NCI-H2081 treated with DMSO at 0.1 percent for 48 hours (cell line): ENCODE measurements at places on chromosomes 5 and 9.

- no peak for DNase-seq
These were observed 4.3 kb downstream of the BRD3OS start for GRCh38 chr9:134029248-134030226.

- DNase-seq, result no peak
These were observed 65.3 kb upstream of the SMC2 start for GRCh38 chr9:104028827-104029226.

DNA sequence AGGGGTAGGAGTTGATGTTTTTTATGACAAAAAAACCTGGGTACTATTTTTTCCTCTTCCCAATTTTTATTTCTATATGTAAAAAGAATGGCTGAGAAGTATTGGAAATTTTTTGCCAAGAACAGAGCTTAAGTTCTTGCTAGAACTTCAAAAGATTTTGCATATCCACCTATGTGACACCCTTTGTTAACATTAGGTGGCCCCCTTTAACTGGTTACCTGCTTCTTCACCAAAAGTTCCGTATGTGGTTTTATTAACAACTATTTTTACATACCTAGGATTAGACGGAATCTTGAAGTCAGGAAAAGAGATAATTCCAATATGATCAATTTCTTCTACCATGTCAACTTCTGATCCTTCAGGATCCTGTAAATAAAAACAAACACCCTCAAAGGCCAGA lies 15.5 kb downstream of the C5 start:
- DNase-seq, result no peak

DNA sequence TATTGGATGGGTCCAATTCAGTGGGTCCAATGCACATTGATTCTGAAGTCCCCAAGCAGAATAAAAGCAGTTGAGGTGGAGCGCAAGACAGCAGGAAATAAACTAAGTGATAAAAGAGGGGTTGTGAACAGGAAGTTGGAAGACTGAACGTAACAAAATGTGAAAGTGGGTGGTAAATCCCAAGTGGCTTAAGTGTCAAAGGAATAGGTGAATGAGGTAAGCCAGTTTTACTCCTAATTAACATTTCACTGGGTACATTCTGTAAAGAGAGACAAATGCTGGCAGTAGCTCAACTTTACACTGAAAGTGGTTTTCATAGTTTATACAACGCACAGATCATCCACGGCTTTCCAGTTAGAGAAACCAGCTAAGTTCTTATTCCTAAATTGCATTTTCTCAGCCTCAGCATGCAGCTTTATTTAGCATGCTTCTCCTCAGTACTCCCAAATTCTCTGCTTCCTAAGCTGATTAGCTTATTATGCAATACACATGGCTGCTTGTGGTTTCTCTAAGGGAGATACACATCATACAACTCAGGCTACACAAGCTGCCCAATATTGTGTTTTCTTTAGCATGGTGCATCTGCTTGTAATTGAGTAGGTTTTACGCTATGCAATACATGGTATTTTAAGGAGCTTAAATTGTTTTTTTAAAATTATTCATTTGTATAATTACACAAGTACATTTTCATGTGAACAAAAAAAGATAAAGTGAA lies 34.2 kb upstream of the HSD17B4 start:
- no peak for DNase-seq

DNA sequence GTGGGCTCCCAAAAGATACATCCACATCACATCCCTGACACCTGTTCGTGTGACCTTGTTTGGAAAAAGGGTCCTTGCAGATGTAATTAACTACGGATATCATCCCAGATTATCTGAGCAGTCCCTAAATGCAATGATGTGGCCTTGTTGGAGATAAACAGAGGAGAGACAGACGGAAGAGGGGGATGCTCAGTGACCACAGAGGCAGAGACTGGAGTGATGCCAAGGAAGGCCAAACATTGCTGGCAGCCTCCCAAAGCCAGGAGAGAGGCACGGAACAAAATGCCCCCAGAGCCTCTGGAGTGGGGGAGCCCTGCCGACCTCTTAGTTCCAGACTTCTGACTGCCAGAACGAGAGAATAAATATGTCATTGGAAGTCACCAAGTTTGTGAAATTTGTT lies 15.0 kb upstream of the VAV2 start:
- DNase-seq, result no peak

GRCh38 chr5:154265197-154265773 lies 74.8 kb downstream of the GALNT10 start:
- no peak for DNase-seq

GRCh38 chr9:112348257-112349007 lies 15.0 kb upstream of the PTBP3 start:
- DNase-seq, result no peak

GRCh38 chr9:35035851-35036701 lies 36.3 kb downstream of the VCP start:
- no peak for DNase-seq

GRCh38 chr5:66933066-66933465 lies 263.5 kb downstream of the CD180 start:
- DNase-seq, result no peak

- no peak for DNase-seq
These were observed 205.6 kb upstream of the ADAMTSL1 start for GRCh38 chr9:18268381-18268780.

GRCh38 chr5:81213070-81213469 lies 20.1 kb upstream of the CKMT2 start:
- DNase-seq, result no peak

DNA sequence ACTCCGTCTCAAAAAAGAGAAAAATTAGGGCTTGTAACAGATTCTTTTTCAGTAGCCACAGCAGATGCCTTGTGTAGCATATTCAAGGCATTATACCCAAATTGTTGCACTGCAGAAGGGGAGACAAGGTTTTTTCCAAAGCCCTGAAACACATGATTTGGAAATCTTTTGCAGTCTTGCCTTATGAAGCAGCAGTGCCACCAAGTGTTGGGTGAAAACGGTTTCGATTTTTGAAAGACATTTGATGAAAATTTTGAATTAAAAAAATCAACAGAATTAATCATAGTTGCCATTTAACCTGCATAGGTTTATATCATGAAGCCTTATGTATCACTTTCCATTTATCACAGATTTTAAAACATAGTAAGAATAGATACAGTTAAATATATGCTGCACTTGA lies 479.5 kb downstream of the TAF11L14 start:
- peak; percentile 62 for DNase-seq

DNA sequence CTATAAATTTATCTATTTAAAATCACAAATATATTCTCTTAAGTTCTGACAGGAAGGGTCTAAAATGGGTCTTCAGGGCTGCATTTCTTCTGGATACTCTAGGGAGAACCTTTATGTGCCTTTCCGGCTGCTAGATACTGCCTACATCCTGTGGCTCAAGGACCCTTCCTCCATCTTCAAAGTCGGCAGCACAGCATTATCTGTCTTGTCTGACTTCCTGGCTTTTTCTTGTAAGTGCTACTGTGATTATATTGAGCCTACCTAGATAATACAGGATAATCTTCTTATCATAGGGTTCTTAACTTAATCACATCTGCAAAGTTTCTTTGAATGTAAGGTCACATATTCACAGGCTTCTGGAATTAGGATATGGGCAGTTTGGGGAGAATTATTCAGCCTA lies 943.8 kb upstream of the TYRP1 start:
- no peak for DNase-seq

DNA sequence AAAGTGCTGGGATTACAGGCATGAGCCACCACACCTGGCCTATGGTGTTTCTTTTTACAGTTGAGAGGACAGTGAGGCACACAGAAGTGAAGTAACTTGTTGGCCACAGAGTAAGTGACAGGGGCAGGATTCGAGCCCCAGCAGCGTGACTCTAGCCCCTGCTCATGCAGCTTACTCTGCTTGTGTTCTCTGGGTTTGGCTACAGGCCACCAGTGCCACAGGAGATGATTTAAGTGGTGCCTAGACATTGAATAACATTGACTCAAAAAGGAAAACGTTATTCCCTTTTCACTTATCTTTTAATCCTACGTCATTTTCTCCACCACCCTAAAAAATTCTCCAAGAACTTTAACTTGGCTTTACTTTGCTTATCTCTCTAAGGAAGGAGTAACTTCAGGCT lies 61.4 kb downstream of the SNX24 start:
- DNase-seq, result no peak

DNA sequence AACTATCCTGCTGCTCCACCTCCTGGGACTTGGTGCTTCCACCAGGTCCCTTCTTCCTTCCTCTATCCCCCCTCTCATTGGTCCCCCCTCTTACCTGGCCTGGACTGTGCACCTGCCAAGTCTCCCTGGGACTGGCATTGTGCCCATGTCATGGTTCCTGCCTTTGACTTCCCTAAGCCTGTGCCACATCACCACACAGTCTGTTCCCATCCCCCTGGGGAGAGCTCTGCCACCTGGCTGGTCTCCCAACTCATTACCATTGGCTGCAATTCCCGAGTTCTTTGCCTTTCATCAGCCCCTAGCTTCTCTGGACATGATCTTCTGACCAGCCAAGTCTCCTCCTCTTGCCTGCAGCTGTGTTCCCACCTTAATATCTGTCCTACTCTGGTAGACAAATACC lies 180.3 kb downstream of the SREK1 start:
- DNase-seq, result peak; percentile 28

DNA sequence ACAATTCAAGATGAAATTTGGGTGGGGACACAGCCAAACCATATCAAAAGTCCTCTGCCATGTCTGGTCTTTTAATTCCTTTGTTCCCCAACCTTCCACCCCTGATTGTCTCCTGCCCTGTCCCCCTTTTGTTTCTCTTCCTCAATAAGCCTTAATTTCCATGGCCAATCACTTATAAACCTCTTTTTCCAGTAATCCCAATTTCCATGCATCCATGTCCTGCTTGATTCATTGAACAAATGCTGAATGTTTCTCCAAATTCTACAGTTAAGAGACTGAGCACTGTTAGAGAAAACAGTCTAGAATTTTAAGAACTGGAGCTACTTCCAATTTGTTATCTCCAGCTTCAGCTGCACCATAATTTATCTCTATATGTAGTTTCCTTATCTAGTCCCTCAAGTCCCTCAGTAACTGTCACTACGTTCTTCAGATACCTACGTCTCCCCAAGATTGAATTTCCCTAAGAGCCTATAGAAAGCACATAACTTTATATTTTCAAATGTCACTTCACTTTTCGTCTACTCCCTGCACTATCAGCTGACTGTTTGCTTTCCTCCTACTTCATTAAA lies 34.2 kb downstream of the TARS1 start:
- no peak for DNase-seq

- DNase-seq, result no peak
These were observed 135.4 kb upstream of the RGMB start for GRCh38 chr5:98638111-98638510.

DNA sequence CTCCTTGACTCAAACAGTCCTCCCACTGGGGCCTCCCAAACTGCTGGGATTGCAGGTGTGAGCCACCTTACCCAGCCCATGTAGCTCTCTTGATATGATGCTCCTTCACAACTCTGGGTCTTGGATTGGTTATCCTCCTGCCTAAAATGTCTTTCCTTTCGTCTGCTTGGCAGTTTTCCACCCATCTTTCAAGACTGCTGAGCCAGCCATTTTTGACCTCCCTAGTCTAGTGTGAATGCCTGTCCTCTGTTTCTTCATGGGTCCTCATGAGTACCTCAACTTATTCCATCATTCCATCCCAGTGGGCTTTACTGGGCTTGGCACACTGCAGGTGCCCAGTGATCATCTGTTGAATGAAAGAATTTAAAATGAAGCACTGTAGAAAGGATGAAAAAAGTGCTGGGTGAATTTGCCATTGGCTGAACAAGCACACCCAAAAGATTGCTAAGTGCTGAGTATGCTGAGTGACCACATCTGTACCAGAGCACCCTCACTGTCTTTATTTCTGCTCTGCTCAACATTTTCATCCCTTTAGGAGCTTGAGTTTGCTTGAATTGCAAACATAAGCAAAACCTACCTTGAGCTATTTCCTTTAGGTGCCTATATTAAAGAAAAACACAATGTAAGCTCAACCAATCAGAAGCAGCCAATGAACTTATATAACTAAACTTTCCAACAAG lies 84.8 kb upstream of the FAM169A start:
- DNase-seq, result no peak

GRCh38 chr5:98096155-98096554 lies 677.3 kb upstream of the RGMB start:
- DNase-seq, result no peak

GRCh38 chr9:76772686-76773445 lies 8.6 kb downstream of the PCA3 start:
- no peak for DNase-seq

- no peak for DNase-seq
These were observed 513.5 kb downstream of the AGTPBP1 start for GRCh38 chr9:85228111-85228855.

- DNase-seq, result no peak
These were observed 9.5 kb downstream of the DENND4C start for GRCh38 chr9:19239955-19240354.

DNA sequence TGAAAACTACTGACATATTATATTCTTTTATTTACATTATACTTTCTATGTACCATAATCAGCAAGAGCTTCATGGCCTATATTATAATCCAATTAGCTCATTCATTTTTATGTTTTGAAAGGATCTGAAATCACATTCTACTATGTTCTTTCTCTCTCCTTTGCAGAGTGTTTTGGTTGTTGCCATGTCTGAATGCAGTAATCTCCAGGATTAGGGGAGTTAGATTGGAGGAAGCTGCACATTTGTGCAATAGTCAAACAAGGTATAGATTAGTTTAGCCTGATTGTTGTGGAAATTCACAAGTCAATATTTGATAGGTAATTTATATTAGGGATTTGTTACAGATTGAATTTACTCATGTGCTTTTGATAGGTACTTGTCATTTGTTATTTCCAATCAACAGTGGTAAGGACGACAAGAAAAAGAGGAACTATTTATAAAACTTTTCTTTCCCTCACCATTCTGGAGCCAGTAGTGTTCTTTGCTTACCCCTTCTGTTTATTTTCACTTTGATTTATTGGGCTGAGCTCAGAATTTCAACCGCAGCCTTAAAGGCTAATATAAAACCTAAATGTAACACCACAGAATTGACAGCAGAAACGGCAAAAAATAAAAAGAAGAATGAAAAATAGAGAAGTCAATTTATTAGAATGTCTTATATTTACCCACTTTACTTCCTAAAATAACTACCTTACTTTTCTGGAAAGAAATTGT lies 597.0 kb downstream of the CHSY3 start:
- DNase-seq, result no peak

- peak; percentile 83 for DNase-seq
These were observed 933.6 kb downstream of the CDH12 start for GRCh38 chr5:21919414-21920022.

GRCh38 chr5:116616876-116617275 lies 42.3 kb upstream of the SEMA6A start:
- no peak for DNase-seq

DNA sequence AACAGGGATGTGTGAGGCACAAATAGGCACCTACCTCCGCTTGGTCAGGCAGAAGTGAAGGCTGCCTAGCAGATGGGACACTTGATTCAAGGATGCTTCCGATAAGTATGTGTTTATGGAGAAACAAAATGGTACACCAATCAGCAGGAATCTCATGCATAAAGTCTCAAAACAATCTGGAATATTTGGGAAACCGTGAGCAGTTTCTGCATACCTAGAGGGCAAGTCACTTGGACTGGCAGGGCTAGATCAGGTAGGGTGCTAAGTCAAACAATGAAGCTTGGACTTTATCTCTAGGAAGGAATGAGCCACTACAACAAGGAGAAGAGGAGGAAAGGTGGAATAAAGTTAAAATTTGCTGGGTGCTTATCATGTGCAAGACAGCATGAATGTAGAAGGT lies 5.5 kb downstream of the EPB41L4A start:
- DNase-seq, result no peak

GRCh38 chr9:134914501-134914834 lies 3.2 kb downstream of the FCN1 start:
- DNase-seq, result no peak

GRCh38 chr5:133680830-133681565 lies 68.7 kb upstream of the FSTL4 start:
- no peak for DNase-seq

GRCh38 chr5:111699976-111700375 lies 57.0 kb downstream of the NREP start:
- DNase-seq, result no peak
